Left renal pelvis (tissue), 4 donors: ENCODE measurements at places on chromosomes 4 and X. TPM values are rescaled to one million over a fixed set of nuclear protein-coding genes. Genes with fewer than 3 reads are reported as not detected.

CPLX1 gene
- polyA plus RNA-seq: 2.1 TPM

CFAP47 gene
- polyA plus RNA-seq: 0.56 TPM

RHOXF2 gene
- not detected for polyA plus RNA-seq

PDLIM3 gene
- 5.5 TPM for polyA plus RNA-seq

IL13RA1 gene
- 75.0 TPM for polyA plus RNA-seq

- DNase-seq: no peak
These were observed 15.7 kb downstream of the PRKX start for GRCh38 chrX:3697701-3698279.

DNA sequence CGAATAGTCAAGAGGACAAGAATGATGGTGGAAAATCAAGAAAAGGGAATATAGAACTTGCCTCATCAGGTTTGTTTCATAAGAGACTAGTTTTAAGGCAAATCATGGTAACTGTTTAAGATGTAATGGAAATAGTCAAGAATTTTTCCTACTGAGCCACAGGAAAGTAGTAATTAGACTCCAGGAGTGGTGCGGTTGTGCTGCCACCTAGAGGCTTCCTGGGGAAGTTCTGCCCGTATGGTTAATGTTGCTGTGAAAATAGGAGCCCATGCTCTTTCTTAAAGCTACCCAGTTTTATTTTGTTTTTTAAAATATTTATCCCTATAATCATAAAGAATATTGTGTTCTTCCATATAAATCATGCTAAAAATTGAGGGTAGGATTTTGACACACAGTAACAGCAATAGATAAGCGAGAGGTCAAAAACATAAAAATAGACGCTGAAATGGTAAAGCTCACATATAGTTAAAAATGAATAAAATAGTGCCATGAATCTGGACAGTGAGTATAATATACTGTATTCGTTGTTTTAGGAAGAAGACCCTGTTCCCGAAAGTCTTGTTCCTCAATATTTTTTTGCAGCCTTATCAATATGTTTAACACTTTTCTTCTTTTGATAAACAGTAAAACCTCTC is 87.0 kb downstream of the PHOX2B start:
- no peak for DNase-seq

GRCh38 chrX:16643176-16643575 is 6.8 kb upstream of the S100G start:
- no peak for DNase-seq

- no peak for DNase-seq
These were observed 216.2 kb upstream of the CTSO start for GRCh38 chr4:156169861-156170260.

DNA sequence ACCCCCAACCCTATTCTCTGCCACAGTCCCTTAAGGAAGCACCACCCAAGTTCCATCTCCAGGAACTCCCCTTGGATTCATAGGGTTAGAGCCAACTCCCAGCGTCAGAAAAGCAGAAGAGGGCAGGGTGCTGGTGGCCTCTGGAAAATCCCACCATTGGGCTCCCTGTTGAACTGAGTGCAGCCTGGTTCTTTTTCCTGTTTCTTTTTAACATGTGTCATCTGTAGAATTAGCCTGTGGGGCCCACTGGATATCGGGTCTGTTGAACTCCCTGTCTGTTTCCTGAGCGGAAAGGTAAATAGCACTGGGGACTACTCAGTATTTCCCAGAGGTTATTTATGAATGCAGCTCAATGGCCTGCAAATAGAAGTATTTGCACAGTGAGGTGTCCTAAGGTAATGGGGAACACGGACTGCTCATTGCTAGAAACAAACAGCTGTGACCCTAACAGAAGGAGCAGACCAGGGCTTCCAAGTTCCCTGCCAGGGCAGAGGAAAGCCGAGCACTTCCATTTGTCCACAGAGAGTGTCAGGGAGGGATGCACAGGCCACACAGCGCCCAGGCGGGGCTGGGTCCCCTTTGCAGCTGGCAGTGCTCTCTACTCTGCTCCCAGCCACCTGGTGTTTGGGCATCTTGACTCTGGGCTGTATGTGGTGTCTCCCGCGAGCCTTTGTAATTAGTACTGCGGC is 102.6 kb downstream of the FHDC1 start:
- no peak for DNase-seq

GRCh38 chr4:61478340-61478739 is 278.2 kb downstream of the ADGRL3 start:
- no peak for DNase-seq

GRCh38 chr4:74364652-74365491 is at the start of gene EREG:
TSS of gene EREG (plus strand) at chr4:74365145. CDS start at chr4:74365309, 164 bp downstream.
- no peak for DNase-seq

- no peak for DNase-seq
These were observed 8.8 kb downstream of the BBS7 start for GRCh38 chr4:121861426-121861825.

DNA sequence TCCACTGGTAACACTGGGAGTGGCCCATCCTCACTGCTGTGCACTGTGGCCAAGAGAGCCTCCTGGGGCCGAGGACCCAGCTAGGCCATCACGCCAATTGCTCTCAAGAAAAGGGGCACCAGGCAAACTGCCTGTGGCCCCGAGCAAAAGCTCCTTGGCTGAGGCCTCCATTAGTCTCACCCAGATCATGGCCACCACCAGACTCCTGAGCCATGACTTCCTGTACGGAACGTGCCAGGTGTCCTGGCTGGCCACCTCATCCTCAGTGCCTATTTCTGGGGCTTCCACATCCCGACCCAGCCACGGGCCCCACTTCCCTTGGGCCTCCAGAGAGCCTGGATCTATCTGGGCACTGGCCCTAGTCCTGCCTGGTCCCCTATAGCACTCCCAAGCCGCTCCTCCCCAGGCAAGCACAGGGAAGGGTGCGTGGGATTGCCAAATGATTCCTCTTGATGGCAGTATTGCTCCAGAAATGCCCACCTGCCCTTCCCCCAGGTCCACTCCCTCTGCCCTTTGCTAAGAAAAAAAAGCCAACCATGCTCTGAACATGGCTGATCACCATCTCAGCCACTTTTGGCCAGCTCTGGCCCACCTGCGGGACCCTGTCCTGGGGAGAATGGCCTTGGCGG is 212.6 kb upstream of the AGTR2 start:
- DNase-seq: no peak

DNA sequence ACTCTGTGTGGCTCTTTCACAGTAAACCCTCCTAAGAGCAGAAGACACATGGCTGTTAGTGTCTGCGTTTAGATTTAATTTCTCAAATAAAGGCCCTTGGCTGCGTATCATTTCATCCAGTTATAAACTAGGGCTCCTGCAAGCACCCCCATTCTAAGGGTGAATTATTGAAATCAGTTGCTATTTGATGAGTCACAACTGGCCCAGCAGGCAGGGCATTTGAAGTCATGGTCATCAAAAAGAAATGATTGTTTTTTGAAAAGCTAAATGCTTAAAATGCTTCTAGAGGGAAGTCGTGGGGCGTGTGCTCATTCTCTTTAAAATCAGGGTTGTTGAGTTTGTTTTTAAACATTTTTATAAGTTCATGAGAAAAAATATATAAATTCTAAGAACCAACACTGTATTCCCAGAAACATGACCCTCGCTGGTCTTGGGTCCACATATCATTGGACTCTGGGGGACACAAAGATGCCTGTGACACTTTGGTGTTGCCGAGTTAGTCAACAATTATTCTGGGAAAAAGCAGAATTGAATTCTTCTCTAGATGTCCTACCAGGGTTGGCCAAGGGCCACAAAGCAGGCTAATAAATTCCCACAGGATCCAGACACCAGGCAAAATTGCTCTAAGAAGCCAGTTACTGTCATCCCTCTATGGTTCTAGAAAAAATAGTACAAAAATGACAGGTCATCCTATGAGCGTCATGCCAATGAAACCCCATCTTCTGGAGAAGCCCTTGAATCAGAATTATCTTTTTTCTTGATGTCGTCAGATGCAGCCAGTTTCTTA is 99.5 kb upstream of the MYOZ2 start:
- no peak for DNase-seq

DNA sequence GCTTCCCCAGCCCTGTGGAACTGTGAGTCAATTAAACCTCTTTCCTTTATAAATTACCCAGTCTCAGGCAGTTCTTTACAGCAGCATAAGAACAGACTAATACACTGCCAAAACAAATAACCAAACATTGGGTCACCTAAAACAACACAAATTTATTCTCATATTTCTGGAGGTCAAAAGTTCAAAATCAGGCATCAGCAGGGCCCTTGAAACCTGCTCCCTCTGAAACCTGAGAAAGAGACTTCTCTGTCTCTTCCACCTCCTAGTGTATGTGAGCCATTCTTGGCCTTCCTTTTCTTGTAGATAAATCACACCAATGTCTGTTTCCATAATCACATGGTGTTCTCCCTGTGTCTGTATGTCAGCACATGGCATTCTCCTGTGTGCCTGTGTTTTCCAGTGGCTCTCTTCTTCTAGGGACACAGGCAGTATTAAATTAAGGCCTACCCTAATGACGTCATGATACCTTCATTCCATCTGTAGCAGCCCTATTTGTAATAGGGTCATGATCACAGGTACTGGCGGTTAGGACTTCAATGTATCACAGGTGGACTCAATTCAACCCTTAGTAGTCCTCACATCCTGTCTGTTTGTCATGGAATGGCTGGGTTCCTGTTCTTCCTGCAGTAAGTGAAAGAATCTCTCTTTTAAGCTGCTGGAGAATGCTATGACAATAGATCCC is 147.3 kb upstream of the CLNK start:
- DNase-seq: no peak

GRCh38 chrX:140157611-140158010 is 192.3 kb upstream of the CXorf66 start:
- no peak for DNase-seq

GRCh38 chr4:16794816-16795445 is 103.5 kb downstream of the LDB2 start:
- DNase-seq: no peak

DNA sequence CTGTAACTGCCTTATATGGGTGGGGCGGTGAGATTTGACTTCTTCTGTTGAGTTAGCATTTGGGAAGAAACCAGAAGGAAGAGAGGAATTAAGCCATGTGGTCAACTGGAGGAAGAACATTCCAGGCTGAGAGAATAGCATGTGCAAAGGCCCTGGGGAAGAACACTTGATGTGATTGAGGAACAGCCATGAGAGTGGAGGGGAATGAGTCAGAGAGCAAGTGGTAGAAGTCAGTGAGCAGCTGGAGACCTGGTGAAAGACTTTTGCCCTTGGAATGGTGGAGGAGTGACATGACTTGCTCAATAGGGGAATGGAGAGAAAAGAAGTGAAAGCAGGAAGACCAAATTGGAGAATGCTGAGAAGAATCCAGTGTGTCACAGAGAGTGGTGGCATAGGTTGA is 327.8 kb upstream of the HAND2 start:
- DNase-seq: no peak

DNA sequence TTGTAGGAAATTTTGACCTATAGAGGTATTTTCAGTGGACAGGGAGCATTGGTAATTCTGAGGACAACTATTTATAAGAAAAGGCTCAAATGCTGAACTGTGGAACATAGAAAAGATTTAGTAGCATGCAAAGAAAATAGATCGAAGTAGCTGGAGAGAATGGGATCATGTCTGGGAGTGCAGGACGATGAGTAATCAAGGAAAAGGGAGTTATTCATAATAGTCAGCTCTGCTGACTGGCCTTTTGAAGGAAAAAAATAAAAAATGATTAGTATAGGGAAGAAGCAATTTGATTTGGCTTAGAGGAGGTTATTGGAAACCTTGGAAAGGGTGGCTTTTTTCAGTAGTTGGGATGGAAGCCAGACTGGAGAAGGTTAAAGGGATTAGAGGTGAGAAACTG is 22.9 kb upstream of the ANK2 start:
- no peak for DNase-seq
